ENCODE measurements at places on chromosomes 7 and 10.

DNA sequence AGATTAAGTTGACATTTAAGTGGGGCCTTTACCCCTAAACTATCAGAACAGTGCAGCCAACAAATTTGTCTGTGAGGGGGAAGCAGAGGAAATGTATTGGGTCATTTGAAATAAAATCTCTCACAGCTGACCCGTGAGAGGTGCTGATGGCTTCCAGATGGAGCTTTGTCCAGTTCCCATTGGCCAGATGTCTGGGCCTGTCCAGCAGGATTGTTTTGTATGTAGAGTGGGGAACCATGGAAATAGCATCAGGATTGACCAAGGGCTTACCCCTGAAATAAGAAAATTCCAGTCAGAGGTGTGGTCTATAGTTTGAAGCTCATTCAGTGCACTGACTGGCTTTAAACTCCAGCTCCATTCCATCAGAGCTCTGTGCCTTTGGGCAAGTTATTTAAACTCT, 50.6 kb downstream of the INHBA start:
- H3K27me3 ChIP-seq = no peaks in the 10 kb centered on the region
- no peak overlapping the region for H3K4me3 ChIP-seq
- no peak overlapping the region for H3K27ac ChIP-seq
- no peak for DNase-seq
- H3K4me1 ChIP-seq = peaks cover 17% of the 10 kb centered on the region

- no peaks in the 10 kb centered on the region for H3K36me3 ChIP-seq
- DNase-seq = no peak
- no peaks in the 10 kb centered on the region for H3K27me3 ChIP-seq
- H3K4me1 ChIP-seq = no peaks in the 10 kb centered on the region
- H3K4me3 ChIP-seq = no peak overlapping the region
These were observed 604.0 kb upstream of the PFKP start for GRCh38 chr10:2463316-2463715.

DNA sequence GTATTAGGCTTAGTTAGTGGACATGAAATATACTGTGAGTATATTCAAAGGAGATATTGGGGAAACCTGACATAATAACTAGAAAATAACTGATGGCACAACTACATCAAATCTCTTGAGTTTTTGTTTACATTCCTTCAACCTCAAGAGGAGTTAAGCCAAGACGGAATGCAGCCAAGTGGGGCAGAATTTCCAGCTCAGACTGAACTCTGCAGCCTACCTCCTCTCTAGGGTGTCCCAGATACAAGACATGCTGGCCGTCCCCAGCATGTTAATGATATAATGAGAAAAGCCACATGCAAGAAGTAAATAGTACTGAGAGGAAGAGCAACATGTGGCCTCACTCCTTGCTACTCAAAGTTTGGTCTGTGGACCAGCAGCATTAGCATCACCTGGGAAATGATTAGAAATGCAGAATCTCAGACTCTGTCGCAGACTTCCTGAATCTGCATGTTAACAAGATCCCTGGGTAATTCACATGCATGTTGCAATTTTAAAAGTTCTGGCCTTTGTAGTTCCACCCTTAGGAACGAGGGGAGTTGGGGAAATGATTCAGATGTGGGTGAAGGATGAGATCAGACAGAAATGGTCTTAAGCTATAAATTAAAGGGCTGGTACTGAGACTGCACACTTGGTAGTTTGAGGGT, 118.4 kb upstream of the CACUL1 start:
- no peaks in the 10 kb centered on the region for H3K36me3 ChIP-seq
- no peak for DNase-seq
- H3K27me3 ChIP-seq = peaks cover 5% of the 10 kb centered on the region
- no peak overlapping the region for H3K4me3 ChIP-seq
- no peak overlapping the region for H3K27ac ChIP-seq
- no peaks in the 10 kb centered on the region for H3K4me1 ChIP-seq

DNA sequence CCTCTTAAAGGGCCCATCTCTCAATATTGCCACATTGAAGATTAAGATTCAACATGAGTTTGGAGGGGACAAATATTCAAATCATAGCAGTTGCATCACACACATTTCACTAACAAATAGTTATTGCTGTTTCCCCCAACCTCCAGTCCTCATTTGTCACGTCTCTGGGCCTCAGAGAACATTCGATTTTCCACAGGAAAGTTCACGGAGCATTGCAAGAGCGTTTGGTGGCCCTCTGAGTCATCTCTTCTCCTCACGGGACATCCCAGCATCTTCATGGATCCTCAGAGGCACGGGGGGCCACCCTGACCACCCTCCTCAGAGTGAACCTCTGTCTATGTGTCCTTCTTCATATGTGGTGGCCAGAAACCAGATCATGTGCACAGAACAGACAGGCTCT, 50.3 kb upstream of the CHST15 start:
- H3K27ac ChIP-seq = no peak overlapping the region
- H3K4me1 ChIP-seq = peaks cover 16% of the 10 kb centered on the region
- no peaks in the 10 kb centered on the region for H3K36me3 ChIP-seq

DNA sequence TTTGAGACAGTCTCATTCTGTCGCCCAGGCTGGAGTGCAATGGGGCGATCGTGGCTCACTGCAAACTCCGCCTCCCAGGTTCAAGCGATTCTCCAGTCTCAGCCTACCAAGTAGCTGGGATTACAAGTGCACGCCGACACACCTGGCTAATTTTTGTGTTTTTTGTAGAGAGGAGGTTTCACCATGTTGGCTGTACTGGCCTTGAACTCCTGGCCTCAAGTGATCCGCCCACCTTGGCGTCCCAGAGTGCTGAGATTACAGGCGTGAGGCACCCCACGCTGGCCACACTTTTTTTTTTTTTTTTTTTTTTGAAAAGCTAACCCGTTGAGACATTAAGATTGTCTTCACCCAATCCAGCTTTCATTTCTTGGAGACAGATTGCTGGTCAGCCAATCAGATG, 2.1 kb downstream of the ZNF273 start:
- no peaks in the 10 kb centered on the region for H3K36me3 ChIP-seq
- peaks cover 12% of the 10 kb centered on the region for H3K4me1 ChIP-seq
- DNase-seq = no peak
- no peak overlapping the region for H3K27ac ChIP-seq
- no peaks in the 10 kb centered on the region for H3K27me3 ChIP-seq
- no peak overlapping the region for H3K4me3 ChIP-seq

GRCh38 chr7:158650821-158651225, 53.8 kb downstream of the NCAPG2 start:
- H3K27me3 ChIP-seq = no peaks in the 10 kb centered on the region
- H3K4me3 ChIP-seq = no peak overlapping the region
- H3K27ac ChIP-seq = no peak overlapping the region

- H3K4me1 ChIP-seq = no peaks in the 10 kb centered on the region
- H3K27me3 ChIP-seq = no peaks in the 10 kb centered on the region
- H3K27ac ChIP-seq = no peak overlapping the region
These were observed 282.3 kb downstream of the SEMA3D start for GRCh38 chr7:84904561-84904960.

DNA sequence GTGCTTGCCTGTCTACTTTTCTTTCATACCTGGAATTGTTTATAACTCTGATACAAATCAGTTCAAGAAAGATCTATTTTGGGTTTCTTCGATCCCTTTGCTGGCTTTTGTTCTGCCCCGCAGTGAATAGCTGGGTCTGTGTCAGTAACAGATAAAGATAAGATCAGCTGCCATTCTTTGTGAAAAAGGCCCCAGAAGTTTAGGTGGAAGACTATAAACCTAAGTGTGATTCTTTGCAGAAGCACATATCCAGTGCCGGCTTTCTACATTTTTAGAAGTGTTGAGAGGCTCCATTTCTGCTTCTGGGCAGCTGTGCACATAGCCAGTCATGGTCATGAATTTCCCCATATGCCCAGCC, 686.4 kb upstream of the C7orf33 start:
- no peaks in the 10 kb centered on the region for H3K4me1 ChIP-seq
- DNase-seq = no peak
- H3K27me3 ChIP-seq = no peaks in the 10 kb centered on the region

GRCh38 chr7:148419856-148420832, 170.4 kb upstream of the C7orf33 start:
- H3K4me1 ChIP-seq = peaks cover 10% of the 10 kb centered on the region
- peak; percentile 74 for DNase-seq
- no peaks in the 10 kb centered on the region for H3K36me3 ChIP-seq
- H3K4me3 ChIP-seq = no peak overlapping the region
- H3K27me3 ChIP-seq = no peaks in the 10 kb centered on the region
- H3K27ac ChIP-seq = no peak overlapping the region

GRCh38 chr10:22148961-22149360, 68.9 kb downstream of the EBLN1 start:
- no peak for DNase-seq
- no peaks in the 10 kb centered on the region for H3K36me3 ChIP-seq
- no peak overlapping the region for H3K27ac ChIP-seq
- no peak overlapping the region for H3K4me3 ChIP-seq
- no peaks in the 10 kb centered on the region for H3K27me3 ChIP-seq
- H3K4me1 ChIP-seq = no peaks in the 10 kb centered on the region

GRCh38 chr7:135499818-135500217, 10.1 kb downstream of the CNOT4 start:
- H3K27ac ChIP-seq = peak overlapping the region; percentile 57
- H3K4me1 ChIP-seq = peaks cover 29% of the 10 kb centered on the region
- no peaks in the 10 kb centered on the region for H3K27me3 ChIP-seq
- peak overlapping the region; percentile 15 for H3K4me3 ChIP-seq

DNA sequence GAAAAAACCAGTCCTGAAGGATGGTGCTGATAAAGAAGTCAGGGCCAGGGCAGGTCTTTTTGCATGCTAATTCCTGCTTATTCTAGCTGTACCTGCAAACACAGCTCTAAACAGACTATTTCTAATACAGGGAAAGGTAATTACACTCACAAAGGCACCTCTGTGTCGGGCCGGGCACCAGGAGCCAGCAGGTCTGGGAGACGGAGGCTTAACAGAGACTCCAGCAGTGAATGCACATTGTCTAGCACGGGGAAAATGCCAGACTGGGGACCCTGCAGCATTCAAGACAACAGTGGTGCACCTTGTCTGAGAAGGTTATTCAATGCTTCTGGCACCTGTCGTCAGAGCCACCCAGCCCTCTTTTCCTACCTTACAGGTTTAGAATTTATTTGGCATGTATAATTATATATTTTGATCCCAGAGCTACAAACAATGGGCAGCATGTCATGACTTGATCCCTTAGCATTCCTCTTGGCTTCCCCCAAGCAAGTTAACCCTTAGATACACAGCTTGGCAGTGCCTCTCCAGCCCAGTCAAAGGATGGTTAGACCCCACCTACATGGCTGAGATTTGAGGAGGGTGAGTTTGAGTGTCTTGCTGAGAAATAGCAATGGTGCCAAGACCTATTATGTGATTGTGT, 185.2 kb downstream of the SLC25A13 start:
- H3K27ac ChIP-seq = no peak overlapping the region
- DNase-seq = no peak
- H3K4me3 ChIP-seq = no peak overlapping the region
- H3K27me3 ChIP-seq = no peaks in the 10 kb centered on the region

DNA sequence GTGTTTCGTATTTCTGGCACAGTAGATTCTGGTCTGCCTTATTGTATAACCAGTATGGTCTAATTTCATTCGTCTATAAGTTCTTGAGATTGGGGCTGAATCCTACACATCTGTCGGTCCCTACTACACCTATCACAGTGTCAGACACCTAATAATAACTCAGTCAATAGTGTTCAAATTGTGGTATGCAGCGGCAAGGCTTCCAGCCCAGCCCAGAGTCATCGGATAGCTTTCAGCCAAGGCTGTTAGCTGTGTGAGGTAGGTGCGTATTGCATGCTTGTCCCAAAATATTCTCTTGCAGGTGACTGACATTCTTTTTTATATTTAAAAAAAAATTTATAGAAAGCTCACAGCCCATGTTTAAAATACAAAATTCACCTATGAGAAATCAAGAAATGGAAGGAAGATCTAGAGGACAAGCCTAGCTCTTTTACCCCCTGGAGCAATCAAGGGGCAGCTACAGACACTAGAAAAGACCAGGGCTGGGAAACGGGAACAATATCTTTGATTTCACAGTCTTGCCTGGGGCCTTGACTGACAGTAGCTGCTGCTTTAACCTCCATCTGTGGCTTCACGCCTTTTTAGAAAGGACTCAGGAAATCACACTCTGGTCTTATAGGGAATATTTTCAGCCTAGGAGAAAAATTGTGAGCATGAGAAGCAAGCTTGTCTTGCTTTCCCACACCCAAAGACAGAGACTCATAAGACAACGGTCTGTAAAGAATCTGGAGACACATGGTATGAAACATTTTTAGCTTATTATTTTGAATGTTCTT, 9.5 kb upstream of the ASB4 start:
- no peaks in the 10 kb centered on the region for H3K4me1 ChIP-seq
- H3K36me3 ChIP-seq = no peaks in the 10 kb centered on the region
- no peaks in the 10 kb centered on the region for H3K27me3 ChIP-seq
- no peak overlapping the region for H3K4me3 ChIP-seq
- no peak for DNase-seq

DNA sequence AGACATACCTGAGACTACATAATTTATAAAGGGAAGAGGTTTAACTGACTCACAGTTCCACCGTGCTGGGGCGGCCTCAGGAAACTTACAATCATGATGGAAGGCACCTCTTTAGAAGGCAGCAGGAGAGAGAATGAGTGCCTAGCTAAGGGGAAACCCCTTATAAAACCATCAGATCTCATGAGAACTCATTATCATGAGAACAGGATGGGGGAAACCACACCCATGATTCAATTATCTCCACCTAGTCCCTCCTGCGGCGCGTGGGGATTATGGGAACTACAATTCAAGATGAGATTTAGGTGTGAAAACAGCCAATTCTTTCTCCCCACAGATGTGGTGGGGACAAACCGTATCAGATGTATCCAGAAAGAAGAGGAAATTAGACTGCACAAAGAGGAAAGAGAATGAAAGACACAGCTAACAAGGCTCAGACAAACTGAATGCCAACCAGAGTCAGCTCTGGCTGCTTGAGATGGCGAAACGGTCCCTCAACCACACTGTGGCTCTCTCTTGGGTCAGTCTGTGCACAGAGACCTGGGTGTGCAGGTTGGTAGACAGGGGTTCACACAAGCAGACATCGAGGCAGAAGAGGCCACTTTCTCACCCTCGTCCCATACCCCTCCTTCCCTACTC, 375.6 kb downstream of the SFMBT2 start:
- no peaks in the 10 kb centered on the region for H3K27me3 ChIP-seq
- peaks cover 7% of the 10 kb centered on the region for H3K4me1 ChIP-seq
- no peak overlapping the region for H3K27ac ChIP-seq
- H3K36me3 ChIP-seq = no peaks in the 10 kb centered on the region
- DNase-seq = peak; percentile 29
- no peak overlapping the region for H3K4me3 ChIP-seq

GRCh38 chr7:37208528-37208927, 240.1 kb downstream of the ELMO1 start:
- H3K4me3 ChIP-seq = no peak overlapping the region
- peak; percentile 82 for DNase-seq
- peaks cover 33% of the 10 kb centered on the region for H3K36me3 ChIP-seq
- no peaks in the 10 kb centered on the region for H3K27me3 ChIP-seq
- H3K4me1 ChIP-seq = peaks cover 26% of the 10 kb centered on the region
- H3K27ac ChIP-seq = no peak overlapping the region
